Cortex of kidney (tissue), 1 donor: ENCODE measurements at places on chromosomes 11 and 22.

- no peak for DNase-seq
These were observed 71.5 kb downstream of the SYN3 start for GRCh38 chr22:32986766-32987040.

GRCh38 chr11:63802637-63803414, 10.4 kb upstream of the SPINDOC start:
- no peak for DNase-seq

DNA sequence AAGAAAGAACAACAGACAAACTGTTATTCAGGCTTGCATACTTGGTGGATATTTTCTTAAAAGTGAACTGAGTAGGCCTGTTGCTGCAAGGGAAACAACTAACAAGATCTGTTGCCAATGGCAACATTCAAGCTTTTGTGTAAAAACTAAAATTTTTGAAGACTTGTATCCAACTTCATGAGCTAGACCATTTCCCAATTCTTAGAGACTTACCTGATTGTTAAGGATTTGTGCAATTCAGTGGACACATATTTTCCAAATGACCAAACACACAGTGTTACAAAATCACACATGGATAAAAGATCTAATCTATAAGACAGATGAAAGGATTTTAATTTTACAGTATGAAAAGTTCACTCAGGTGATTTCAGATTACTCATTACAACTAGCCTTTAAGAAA, 564.1 kb downstream of the CNTN5 start:
- DNase-seq: no peak

DNA sequence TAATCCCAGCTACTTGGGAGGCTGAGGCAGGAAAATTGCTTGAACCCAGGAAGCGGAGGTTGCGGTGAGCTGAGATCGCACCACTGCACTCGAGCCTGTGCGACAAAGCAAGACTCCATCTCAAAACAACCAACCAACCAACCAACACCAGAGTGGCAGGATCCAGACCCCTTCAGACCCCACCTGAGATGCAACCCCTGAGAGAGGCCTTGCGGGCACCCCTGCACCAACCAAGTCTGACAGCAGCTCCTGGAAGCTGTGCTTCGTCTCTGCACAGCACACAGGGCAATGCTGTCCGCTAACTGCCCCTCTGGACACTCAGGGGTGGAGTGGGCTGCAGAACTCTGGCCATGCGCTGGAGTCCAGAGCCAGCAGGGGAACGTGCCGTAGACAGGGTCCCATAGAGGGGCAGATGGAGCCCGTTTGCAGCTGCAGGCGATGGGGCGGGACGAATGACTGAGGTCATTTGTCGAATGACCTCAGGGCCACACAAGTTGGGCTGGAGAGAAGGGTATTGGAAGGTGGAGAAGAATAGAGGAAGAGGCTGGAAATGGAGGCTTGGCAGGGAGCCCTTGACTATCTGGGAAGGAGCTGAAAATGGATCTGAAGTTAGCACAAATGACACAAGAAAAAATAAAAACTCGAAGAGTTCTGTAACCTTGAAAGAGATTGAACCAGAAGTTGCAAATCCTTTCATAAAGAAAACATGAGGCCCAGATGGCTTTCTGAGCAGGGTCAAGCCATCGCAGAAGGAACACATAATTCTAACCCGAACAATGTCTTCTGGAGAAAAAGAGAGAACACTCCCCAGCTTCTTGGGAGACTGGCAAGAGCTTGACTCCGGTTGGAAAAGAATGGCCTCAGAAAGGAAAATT, 199.7 kb downstream of the CTTN start:
- DNase-seq: no peak

GRCh38 chr11:13672576-13673210, 4.2 kb downstream of the FAR1 start:
- no peak for DNase-seq

GRCh38 chr11:4541071-4541470, 3.9 kb upstream of the OR52M1 start:
- no peak for DNase-seq

- DNase-seq: no peak
These were observed 119.7 kb downstream of the KIRREL3 start for GRCh38 chr11:126880872-126881271.

- no peak for DNase-seq
These were observed 7.9 kb downstream of the FAM118A start for GRCh38 chr22:45317551-45318167.

- DNase-seq: no peak
These were observed 11.5 kb upstream of the AIFM3 start for GRCh38 chr22:20955548-20955947.

GRCh38 chr11:102422817-102423712, 29.5 kb downstream of the TMEM123 start:
- DNase-seq: no peak

- DNase-seq: no peak
These were observed 67.8 kb upstream of the LIN7C start for GRCh38 chr11:27574342-27574741.

DNA sequence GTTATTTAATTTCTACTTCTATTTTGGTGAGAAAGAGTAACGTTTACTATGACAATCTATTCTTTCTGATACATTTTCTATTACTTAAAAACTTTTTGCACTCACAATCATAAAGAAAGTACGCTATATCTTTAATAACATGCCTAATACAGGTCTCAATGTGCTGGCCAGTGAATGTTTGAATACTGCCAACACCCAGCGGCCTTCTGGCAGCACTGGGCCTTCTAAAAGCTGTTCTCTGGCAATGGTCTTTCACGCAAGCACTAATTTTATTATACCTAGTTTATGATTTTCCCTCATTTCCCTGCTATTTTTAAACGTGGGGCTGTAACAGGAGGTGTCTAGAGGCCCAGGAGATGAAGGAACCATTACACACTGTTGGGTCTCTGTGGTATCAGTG, 349.8 kb upstream of the PITPNB start:
- no peak for DNase-seq

DNA sequence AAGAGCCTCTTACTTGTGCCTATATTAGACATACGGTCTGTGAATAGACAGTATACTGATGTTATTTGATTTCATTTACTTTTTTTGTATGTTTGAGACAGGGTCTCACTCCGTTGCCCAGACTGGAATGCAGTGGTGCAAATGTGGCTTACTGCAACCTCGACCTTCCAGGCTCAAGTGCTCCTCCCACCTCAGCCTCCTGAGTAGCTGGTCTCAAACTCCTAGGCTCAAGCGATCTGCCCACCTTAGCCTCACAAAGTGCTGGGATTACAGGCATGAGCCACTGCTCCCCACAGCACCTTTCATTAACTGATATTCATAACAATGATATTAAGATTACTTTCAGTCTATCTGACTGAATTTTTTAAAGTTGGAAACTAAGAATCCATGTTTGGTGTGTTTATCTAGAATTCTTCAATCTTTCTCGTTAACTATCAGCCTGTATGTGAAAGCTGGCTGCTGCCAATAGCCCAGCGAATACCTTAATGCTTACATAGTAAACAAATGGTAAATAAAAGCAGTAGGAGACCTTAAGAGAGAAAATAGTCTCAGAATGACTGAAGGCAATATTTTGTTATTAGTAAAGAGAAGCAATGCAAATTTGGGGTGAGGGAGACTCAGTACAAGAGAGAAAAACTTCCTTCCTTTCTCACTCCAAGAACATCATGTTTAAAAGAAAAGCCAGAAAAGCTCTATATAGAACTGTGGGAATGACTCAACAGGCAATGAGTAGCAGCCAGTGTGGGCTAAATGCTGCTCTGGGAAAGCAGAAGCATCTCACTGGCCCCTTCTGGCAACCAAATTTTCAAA, 101.9 kb downstream of the MRTFA start:
- DNase-seq: no peak

GRCh38 chr11:126173257-126173656, 38.2 kb downstream of the RPUSD4 start:
- no peak for DNase-seq

DNA sequence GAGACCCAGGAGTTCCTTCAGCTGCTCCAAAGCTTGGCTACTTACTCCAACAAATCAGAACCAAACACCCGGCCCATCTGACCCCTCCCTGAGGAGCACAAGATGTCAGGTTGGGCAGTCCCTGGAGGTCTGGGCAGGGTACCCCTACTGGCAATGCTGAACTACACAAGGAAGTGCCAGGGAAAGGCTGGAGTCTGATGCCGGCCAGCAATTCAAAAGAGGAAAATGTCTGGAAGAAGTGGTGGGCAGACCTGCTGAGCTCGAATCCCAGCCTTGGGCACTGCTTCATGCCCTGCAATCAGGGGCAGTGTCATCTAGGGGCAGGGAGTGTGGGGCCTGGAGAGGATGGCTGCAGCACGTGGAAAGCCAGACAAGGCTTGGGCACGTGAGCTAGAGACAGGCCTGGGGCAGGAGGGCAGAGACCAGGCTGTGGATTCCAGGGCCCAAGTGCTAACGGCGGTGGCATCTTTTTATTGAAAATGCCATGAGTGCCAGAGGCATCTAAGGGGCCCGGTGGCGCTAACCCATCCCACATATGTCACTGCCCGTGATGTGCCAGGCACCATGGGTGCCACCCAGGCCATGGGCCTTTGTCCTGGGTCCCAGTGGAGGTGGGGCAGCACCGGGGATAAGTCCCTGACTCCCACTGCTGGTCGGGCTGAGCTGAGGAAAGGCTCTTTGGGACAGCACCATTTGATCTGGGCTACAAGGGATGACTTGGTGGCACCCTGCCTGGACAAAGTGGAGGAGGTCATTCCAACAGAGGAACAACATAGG, 97.9 kb upstream of the PITPNB start:
- DNase-seq: no peak
